ENCODE measurements at places on chromosomes 11 and 22.

- DNase-seq: no peak
Measured at GRCh38 chr11:57341250-57341808, 3.2 kb downstream of the P2RX3 start.

DNA sequence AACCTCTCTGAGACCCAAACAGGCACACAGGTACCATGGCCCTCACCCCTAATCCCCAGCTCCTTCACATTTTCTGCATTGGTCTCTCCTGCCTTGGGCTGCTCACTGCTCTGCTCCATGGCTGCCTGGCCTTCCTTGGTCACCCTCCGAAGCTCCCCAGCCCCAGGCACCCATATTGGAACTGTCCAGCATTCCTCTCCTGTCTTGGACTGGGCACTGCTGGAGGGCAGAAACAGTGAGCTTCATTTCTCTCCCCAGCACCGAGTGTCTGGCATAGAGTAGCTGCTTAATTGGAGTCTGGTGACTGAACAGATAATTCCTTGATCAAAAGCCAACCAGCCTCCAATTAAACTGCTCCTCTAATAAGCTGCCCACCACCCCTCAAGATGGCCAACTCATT, 13.2 kb downstream of the PLEKHA7 start:
- DNase-seq: no peak

DNA sequence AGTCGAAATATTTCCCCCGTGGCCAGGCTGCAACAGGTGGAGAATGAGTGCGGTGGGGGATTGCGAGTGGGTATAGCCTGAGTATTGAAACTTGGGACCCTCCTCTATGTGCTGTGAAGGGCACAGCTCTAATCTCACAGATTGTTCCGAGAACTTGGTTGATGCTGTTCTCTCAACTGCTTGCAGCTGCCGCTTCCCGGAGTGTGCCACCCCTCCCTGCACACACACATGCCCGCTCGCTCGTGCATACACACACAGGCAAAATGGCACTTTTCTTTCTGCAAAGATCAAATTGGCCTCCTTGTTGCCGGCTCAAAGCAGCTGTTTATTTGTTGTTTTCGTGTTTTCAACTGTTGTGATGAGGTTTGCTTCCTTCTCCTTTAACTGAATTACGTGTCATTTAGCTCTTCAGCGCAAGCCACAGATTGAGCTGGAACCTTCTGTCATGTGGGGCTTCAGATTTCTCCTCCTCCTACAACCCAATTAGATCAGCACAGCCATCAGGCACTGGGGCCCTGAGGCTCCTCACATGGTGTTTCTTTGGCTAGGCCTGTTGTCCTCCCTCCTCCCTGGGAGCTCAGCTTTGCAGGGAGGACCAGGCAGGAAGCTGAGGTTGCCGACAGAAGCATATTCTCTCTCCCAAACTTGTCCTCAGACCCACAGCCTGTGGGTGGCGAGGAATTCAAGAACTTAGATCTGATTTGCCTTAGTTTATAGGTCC, 13.9 kb upstream of the B3GAT1 start:
- no peak for DNase-seq

- no peak for DNase-seq
Measured at GRCh38 chr22:50683994-50684371, 11.4 kb downstream of the SHANK3 start.

DNA sequence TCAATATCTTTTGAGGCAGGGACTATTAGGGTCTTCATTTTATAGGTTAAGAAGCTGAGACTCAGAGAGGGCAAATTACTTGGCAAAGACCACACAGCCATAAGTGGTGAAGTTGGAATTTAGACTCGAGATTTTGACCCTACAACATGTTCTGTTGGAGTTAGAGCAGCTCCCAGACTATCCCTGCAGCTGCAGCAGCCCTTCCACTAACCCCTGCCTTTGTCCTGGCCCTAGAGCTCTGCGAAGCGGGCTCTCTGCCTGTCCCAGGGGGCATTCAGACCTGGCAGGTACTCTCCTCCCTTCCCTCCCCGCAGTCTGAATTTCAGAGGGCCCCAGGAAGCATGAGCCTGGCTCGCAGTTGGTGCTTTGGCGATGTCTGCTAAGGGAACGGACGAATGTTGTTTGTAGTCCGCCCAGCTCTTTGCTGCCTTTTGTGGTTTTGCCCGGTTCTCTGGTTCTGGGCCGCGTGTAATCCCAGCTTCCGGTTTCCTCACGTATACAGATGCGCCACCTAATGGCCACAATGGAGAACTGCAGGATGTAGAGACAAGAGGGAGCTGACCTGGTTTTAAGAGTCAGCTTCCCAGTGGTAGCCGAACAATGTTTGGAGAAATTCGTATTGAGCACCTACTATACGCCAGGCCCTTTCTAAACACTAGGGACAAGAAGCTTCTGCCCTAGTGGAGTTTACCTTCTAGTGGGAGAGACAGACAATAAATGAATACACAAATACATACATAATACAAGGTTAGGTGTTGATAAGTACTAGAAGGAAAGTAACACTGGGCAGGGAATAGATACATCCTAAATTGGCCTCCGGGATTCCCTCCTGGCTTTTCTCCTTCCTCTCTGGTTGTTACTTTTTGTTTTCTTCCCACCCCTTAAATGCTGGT, 125.2 kb downstream of the ST3GAL4 start:
- DNase-seq: peak; percentile 86

- no peak for DNase-seq
Measured at GRCh38 chr22:23715806-23716375, 25.1 kb downstream of the RGL4 start.

- no peak for DNase-seq
Measured at GRCh38 chr11:12196872-12197271, 86.5 kb downstream of the MICAL2 start.

DNA sequence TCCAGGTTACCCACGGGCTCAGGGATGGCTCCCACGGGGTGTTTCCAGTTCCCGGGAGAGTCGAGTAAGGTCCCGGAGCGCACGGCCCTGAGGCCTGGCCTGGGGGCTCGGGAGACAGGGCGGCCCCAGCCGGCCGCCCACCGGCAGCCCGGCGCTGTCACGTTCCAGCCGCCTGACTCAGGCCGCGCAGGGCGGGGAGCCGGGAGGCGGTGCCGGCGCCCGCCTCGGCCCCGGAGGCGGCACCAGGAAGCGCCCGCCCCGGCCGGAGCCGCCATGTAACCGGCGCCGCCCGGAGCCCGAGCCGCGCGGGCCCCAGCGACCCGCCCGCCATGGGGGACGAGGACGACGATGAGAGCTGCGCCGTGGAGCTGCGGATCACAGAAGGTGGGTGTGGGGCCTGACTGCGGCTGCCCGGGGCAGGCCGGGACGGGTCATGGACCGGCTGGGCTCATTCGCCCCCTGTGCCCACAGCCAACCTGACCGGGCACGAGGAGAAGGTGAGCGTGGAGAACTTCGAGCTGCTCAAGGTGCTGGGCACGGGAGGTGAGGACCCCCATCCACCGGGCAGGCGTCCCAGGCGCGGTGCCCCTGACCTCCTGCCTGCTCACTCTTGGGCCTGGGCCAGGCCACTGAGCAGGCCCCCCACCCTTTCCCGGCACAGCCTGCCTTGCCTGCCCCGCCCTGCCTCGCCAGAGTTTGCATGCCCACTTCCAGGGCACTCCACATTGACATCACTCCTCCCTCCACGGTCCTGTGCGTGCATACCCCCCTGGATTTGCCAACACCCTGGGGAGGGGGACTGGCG, at the start of gene RPS6KA4:
RPS6KA4 (plus strand) TSS at position 256 of the 805 bp plus-strand sequence; CDS start at position 330, 74 bp downstream.
- DNase-seq: peak; percentile 72

- no peak for DNase-seq
Measured at GRCh38 chr22:22771696-22772377, 115.8 kb upstream of the IGLL5 start.

GRCh38 chr11:2549080-2549479, 104.3 kb downstream of the KCNQ1 start:
- DNase-seq: no peak

GRCh38 chr11:130623670-130624668, 175.5 kb downstream of the ADAMTS15 start:
- peak; percentile 77 for DNase-seq

GRCh38 chr11:2990617-2991451, 1.3 kb downstream of the NAP1L4 start:
- peak; percentile 34 for DNase-seq

DNA sequence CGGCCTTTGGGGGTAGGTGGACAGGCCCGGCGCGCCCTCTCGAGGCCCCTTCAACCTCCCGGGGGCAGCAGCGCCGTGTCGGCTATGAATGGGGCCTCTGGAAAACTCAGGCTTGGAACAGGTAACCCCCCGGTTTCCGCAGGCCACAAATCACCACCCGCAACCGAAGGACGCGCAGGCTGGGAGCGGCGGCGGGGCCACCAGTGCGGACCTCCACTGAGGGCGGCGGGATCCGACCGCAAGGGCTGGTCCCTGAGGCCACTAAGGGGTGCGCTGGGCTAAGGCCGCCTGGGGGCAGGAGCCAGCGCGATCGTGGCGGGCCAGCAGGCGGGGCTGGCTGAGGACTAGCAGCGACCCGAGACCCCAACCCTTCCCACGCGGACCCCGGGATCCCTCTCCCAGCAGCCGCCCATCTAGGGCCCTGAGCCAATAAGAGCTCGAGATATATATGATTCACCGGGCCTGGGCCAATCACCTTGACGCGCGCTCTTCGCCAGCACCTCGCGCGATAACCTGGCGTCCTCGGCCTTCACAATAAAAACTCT, 609 bp upstream of the ATF4 start:
- peak; percentile 100 for DNase-seq

- DNase-seq: peak; percentile 99
Measured at GRCh38 chr11:123083623-123084029, 21.7 kb upstream of the HSPA8 start.

GRCh38 chr22:45587638-45588505, 83.8 kb upstream of the ATXN10 start:
- peak; percentile 75 for DNase-seq

GRCh38 chr22:48630433-48630754, 1197.3 kb downstream of the BRD1 start:
- DNase-seq: no peak

- no peak for DNase-seq
Measured at GRCh38 chr11:69964247-69964643, 113.9 kb upstream of the ANO1 start.

- DNase-seq: no peak
Measured at GRCh38 chr22:19579115-19579811, 55.1 kb upstream of the CLDN5 start.

GRCh38 chr11:73972187-73972586, 10.5 kb downstream of the UCP2 start:
- no peak for DNase-seq

DNA sequence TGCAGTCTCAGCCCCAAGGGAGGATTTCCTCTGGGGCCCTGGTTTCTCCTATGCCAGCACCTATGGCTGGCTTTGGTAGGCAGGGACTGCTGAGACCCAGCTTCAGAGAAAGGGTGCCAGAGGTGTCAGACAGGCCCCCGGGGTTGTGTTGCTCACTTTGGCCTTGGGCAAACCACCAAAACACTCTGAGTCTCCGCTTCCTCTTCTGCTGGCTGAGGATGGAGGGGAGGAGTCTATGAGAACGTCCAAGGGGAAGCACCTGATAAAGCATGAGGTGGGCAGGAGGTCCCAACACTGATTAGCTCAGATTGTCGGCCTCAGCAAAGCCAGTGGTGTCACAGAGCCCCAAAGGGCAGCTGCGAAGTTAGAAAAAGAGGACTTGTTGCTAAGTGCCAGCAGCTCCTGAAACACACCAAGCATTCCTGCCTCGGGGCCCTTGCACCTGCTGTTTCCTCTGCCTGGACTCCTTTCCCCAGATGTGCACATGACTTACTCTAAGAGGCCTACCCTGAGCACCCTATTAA, 10.5 kb downstream of the SMTNL1 start:
- DNase-seq: no peak

DNA sequence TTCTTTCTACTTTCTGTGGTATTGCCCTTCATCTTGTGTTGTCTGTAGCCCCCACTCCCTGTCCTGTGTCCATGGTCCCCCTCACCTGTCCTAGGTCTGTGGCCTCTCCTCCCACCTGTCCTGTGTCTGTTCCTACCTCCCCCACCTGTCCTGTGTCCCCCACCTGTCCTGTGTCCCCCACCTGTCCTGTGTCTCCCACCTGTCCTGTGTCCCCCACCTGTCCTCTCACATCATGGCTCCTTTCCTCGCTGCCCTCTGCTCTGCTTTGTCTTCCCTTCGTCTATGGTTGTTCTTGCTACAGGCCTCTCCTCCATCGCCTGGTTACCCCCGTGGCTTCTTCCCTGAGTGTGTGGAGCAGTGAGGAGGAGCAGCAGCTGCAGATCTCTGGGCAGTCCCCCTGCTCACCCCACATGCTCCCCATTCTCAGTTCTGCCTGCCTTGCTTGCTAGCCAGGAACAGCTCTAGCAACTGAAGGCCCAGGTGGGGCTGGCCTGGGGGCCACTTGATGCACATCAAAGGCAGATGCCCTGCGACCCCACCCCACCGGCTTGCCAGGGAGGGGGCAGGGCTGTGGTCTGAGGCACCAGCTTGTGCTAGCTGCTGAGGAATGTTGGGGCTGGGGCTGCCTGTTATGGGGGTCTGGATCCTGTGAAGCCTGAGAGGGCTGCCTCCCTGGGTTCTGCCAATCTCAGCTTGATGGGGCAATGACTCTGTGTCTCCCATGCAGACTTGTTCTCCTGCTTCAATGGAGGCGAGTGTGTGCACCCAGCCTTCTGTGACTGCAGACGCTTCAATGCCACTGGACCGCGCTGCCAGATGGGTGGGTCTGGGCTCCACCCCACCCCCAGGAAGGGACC, 5.6 kb downstream of the OTOG start:
- DNase-seq: no peak

DNA sequence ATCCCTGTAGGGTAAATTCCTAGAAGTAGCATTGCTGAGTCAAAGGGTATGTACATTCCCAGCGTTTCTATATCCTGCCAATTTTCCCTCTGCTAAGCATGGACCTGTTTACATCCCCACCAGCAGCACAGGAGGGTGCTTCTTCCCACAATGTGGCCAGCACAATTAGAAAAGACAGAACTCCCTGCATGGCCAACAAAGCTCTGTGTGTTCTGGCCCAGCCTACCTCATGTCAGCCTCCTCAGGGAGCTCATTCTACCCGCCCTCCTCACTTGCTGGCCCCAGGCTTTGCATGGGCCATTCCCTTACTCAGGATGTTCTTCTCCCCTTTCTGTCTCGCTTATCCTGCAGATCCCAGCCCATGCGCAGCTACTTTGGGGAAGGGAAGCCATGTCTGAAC, 186.1 kb downstream of the DSCAML1 start:
- DNase-seq: no peak

DNA sequence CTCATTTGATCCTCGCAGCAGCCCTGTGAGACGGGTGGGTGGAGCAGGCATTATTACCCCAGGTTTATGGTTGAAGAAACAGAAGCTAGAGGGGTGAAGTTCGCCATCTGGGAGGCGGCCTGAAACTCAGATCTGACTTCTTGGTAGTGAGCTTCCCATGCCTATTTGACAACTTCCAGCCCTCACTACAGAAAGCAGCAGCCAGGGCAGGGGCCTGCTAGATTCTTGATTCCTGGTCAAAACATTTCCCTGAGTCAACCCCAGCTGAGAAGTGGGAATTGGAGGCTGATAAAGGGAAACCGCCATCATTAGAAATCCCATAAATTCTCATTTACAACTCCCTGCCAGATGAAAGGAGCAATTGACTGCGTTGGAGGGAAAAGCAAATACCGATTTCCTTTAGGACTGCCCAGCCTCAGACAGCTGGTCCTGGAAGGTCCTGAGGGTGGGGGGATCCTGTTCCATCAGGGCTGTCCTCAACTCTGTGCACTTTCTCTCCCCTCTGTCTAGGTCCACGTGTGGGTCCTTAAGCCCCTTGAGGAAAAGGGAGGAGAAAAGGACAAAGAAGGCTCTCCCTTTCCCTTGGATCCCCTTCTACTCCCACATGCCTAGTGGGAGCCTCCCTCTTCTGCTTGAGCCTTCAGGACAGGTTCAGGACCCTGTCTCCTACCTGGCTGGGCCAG, 10.2 kb upstream of the NECTIN1 start:
- DNase-seq: no peak

GRCh38 chr11:133306019-133306418, 226.3 kb downstream of the OPCML start:
- DNase-seq: no peak

GRCh38 chr11:65645710-65646109, 7.8 kb downstream of the SIPA1 start:
- DNase-seq: peak; percentile 58

All from mesenchymal stem cell (in vitro differentiated cells and primary cell).